Posterior cingulate gyrus (tissue), 11 donors: ENCODE measurements at places on chromosomes 16 and 17.
A peak's percentile ranks its signal among the peaks of the same experiment; 100 is the strongest.

DNA sequence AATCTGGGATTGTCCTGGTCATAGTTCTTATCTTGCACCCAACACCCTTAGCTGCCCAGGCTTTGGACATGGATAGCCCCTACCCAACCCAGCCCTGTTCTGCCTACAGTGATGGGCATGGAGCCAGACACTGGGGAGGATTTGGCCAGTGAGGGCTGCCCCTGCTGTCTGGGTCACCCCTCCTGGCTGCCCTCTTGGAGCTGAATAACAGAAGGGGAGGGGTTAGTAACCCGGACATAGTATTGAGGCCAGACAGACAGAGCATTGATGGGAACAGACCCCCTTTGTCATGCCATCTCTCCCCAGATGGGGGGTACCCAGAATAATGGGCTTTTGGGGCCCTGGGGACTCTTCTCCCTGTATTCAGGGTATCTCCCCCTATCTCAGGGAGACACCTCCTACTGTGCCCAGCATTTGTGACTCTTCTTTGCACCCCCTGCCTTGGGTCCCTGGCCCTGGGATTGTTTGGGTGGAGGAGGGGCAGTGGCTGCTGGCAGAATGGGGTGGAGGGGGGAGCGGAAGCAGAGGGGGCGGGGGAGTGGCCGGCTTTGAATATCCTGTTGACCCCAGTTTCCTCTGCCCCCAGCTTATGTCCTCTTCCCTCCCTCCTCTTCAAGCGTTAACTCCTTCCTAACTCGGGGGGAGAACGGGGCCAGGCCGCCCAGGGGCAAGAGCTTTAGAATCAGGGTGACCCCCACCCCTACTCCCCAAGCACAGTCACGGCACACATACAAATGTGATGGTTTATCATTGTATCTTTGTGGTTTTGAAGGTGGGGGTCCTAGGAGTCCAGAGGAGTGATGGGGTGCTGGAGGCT, 17.0 kb downstream of the GJD3 start:
- DNase-seq, result peak; percentile 31

- no peak for DNase-seq
Observed at GRCh38 chr17:11264183-11264871, 23.3 kb downstream of the SHISA6 start.

DNA sequence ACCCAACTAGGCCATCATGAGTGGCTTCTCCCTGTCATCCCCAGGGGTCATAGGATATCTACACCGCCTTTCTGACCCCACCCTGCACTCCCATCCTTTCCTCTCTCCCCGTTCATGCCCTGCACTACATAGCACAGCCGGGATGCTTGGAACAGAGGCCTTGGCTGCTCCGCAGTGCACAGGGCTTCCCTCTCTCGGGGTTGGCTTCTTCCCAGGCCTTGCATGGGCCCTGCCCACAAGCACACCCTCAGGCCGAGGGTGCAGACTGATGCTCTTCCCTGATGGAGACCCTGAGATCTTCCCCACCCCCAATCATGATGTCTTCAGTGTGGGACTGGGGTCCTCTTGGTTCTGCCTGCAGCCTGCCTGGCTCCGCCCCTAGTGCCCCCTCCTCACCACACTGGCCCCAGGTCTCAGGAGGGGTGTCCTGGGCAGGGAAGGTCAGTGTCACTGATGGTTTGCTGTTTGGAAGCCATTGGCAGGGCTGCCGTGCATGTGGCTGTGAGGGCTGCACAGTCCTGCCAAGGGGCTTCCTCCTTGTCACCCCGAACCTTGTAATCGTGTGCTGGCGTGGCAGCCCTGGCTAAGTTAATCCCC, 14.3 kb upstream of the NAGLU start:
- DNase-seq, result peak; percentile 61

DNA sequence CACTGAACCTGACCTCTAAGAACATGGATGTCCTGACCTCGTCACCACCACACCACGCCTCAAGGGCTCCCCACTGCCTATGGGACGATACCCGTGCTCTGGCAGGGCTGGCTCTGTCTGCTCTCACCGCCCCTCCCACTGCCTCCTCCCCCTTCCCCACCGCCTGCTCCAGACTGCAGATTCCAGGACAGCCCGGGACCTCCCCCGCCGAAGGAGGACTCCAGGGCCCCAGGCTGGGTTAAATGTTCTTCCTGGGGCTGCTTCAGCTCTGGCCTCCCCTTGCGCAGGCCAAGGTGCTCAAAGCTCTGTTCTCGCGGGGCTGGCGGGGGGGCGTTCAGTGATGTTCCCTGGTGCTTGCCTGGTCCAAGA, 3.1 kb downstream of the NPW start:
- no peak for DNase-seq

DNA sequence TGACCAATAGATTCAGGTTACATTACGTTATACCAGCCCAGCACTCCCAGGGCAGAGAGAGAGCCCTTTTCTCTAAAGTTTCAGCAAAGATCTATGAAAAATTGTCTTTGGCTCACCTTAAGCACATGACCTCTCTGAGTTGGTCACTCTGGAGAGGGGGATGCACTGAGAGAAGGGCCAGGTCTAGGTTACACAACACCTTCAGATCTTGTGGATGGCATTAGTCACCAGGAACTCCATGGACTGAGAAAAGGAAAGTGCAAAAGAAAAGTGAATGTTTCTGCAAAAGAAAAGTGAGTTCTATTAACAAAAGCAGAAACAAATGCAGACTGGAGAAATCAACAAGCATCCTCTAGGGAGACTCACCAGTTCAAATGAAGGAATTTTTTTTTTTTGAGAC, 253.3 kb upstream of the SALL1 start:
- DNase-seq, result no peak

- no peak for DNase-seq
Observed at GRCh38 chr17:36808180-36808661, 129.1 kb upstream of the LHX1 start.

GRCh38 chr17:71801301-71801700, 319.5 kb upstream of the SOX9 start:
- DNase-seq, result peak; percentile 29

- DNase-seq, result no peak
Observed at GRCh38 chr16:12186774-12187335, 210.3 kb downstream of the SNX29 start.

DNA sequence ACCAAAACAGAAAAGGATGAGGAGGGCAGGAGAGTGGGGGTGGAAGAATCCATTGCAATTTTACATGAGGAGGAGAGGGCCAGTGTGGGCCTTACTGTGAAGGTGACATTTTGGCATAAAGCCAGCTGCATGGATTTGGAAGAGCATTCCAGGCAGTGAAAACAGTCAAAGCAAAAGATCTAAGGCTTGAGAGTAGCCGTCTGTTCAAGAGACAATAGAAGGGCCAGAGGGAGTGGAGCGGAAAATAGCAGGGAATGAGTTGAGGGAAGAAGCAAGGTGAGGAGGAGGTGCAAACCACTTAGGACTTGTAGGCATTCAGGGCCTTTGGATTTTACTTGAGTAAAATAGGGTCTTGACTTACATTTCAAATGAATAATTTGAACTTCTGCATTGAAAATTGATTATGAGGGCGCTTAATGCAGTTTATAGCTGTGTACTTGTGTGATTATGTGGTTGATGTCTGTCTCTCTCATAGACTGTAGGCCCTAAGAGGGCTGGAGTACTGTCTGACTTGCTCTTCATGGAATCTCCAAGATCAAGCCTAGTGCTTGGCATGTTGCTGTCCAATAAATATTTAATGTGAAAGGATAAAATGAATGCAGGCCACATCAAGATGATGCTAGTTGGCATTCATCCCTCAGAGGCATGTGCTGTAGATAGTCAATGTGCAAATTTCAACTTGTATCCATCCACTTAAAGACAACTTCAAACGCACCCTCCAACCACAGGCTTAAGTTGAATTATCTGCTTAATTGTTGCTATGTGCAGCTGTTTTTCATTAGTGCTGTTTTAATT, 772.1 kb upstream of the RBFOX1 start:
- DNase-seq, result no peak

GRCh38 chr17:81043725-81044427, 8.9 kb downstream of the BAIAP2 start:
- DNase-seq, result no peak

DNA sequence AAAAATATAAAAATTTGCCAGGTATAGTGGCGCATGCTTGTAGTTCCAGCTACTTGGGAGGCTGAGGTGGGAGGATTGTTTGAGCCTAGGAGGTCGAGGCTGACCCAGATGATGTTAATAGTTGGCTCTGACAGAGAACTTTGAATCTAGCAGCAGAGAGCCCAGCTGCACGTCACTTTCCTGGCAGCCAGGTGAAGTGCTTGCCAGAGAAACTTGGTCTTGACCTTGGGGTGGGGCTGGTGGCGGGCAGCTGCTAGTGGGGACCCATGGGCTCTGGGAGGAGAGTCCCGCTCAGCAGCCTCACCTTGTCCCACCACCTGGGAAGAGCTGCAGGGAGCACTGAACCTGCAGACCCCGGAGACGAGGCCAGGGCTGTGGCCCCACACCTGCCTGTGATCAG, 3.1 kb upstream of the C16orf74 start:
- DNase-seq, result no peak

- DNase-seq, result no peak
Observed at GRCh38 chr17:36695082-36695481, 93.7 kb downstream of the MRM1 start.
